A549 treated with GW870086 at 1 μM for 4 hours (cell line): ENCODE measurements at places on chromosomes 6 and 20. TPM values are rescaled to one million over a fixed set of nuclear protein-coding genes. Genes with fewer than 3 reads are reported as not detected.

ZNF133 gene
- total RNA-seq, result 9.5 to 13.5 TPM (median 12.7 TPM) in 5 replicates

EYS gene
- total RNA-seq, result 0.02 to 0.23 TPM (median 0.11 TPM) in 4 of 5 replicates, not detected in the other

ADGRB3 gene
- not detected in 5 replicates for total RNA-seq

NHSL1 gene
- 2.3 to 4.7 TPM (median 4.0 TPM) in 5 replicates for total RNA-seq

REPS1 gene
- total RNA-seq, result 25.4 to 30.6 TPM (median 28.3 TPM) in 5 replicates

RBM38 gene
- total RNA-seq, result 26.7 to 37.7 TPM (median 35.4 TPM) in 5 replicates

NTSR1 gene
- 0.06 to 0.27 TPM (median 0.07 TPM) in 5 replicates for total RNA-seq

PPP1R10 gene
- total RNA-seq, result 28.2 to 45.7 TPM (median 30.2 TPM) in 5 replicates

CCN5 gene
- total RNA-seq, result 24.2 to 35.6 TPM (median 26.0 TPM) in 5 replicates

SH3BGRL2 gene
- 0.25 to 0.41 TPM (median 0.34 TPM) in 5 replicates for total RNA-seq

IL17F gene
- not detected in 5 replicates for total RNA-seq

PAK5 gene
- not detected in 5 replicates for total RNA-seq

POU3F2 gene
- total RNA-seq, result not detected in 5 replicates

PRDM13 gene
- total RNA-seq, result 0.81 to 1.2 TPM (median 0.87 TPM) in 5 replicates

TBXT gene
- not detected in 5 replicates for total RNA-seq

RFX6 gene
- not detected in 5 replicates for total RNA-seq

BPI gene
- total RNA-seq, result not detected in 5 replicates

AURKA gene
- 99.1 to 112 TPM (median 106 TPM) in 5 replicates for total RNA-seq

MUCL3 gene
- 0.03 to 0.09 TPM (median 0.06 TPM) in 4 of 5 replicates, not detected in the other for total RNA-seq

CCDC170 gene
- 0.07 to 0.17 TPM (median 0.13 TPM) in 4 of 5 replicates, not detected in the other for total RNA-seq

PPIL6 gene
- total RNA-seq, result 1.9 to 3.9 TPM (median 2.6 TPM) in 5 replicates

PTPRK gene
- 12.1 to 16.2 TPM (median 15.3 TPM) in 5 replicates for total RNA-seq

ACTL10 gene
- 0.06 to 0.07 TPM (median 0.06 TPM) in 3 of 5 replicates, not detected in the others for total RNA-seq

ELOVL4 gene
- 1.4 to 1.8 TPM (median 1.6 TPM) in 5 replicates for total RNA-seq

CPXM1 gene
- not detected in 5 replicates for total RNA-seq

TRIM40 gene
- not detected in 5 replicates for total RNA-seq

GMPR gene
- total RNA-seq, result 1.7 to 3.1 TPM (median 2.2 TPM) in 5 replicates

FOXA2 gene
- total RNA-seq, result 12.4 to 19.1 TPM (median 17.8 TPM) in 5 replicates

PTGIS gene
- 0.02 to 0.09 TPM (median 0.06 TPM) in 3 of 5 replicates, not detected in the others for total RNA-seq

HTR1B gene
- total RNA-seq, result 0.14 to 0.35 TPM (median 0.23 TPM) in 5 replicates

KIAA0408 gene
- 6.8 to 8.2 TPM (median 7.4 TPM) in 5 replicates for total RNA-seq

NT5E gene
- total RNA-seq, result 19.9 to 36.6 TPM (median 30.3 TPM) in 5 replicates

TAAR5 gene
- not detected in 5 replicates for total RNA-seq

TTK gene
- 14.3 to 21.1 TPM (median 18.9 TPM) in 5 replicates for total RNA-seq

BANF2 gene
- total RNA-seq, result not detected in 5 replicates

SLC44A4 gene
- total RNA-seq, result 0.05 to 0.21 TPM in 2 of 5 replicates, not detected in the others

RUNX2 gene
- 1.5 to 2.0 TPM (median 1.8 TPM) in 5 replicates for total RNA-seq

RCAN2 gene
- total RNA-seq, result not detected in 5 replicates

HLA-DRB1 gene
- not detected in 5 replicates for total RNA-seq

DPPA5 gene
- total RNA-seq, result not detected in 5 replicates

NMBR gene
- not detected in 5 replicates for total RNA-seq

REV3L gene
- total RNA-seq, result 6.1 to 6.7 TPM (median 6.5 TPM) in 5 replicates

SLCO4A1 gene
- 6.8 to 11.9 TPM (median 11.1 TPM) in 5 replicates for total RNA-seq

NXT1 gene
- total RNA-seq, result 57.8 to 68.2 TPM (median 65.5 TPM) in 5 replicates

RIMS4 gene
- 1.3 to 2.0 TPM (median 1.6 TPM) in 5 replicates for total RNA-seq

GNRH2 gene
- 0.29 to 0.59 TPM (median 0.32 TPM) in 4 of 5 replicates, not detected in the other for total RNA-seq

SRMS gene
- 0.10 to 0.15 TPM in 2 of 5 replicates, not detected in the others for total RNA-seq

LYRM2 gene
- total RNA-seq, result 30.7 to 39.5 TPM (median 32.7 TPM) in 5 replicates

IPCEF1 gene
- total RNA-seq, result 0.03 to 0.06 TPM (median 0.03 TPM) in 3 of 5 replicates, not detected in the others

RAB32 gene
- total RNA-seq, result 37.5 to 44.7 TPM (median 42.7 TPM) in 5 replicates

GDAP1L1 gene
- 0.08 TPM in 1 of 5 replicates, not detected in the others for total RNA-seq

SLC32A1 gene
- not detected in 5 replicates for total RNA-seq

CCN6 gene
- total RNA-seq, result not detected in 5 replicates

CRYBG1 gene
- 0.55 to 0.93 TPM (median 0.71 TPM) in 5 replicates for total RNA-seq

TMEM74B gene
- 1.9 to 3.7 TPM (median 3.3 TPM) in 5 replicates for total RNA-seq

IRAK1BP1 gene
- 0.58 to 1.1 TPM (median 0.73 TPM) in 5 replicates for total RNA-seq
